ENCODE measurements at places on chromosomes 3 and 15.
A peak's percentile ranks its signal among the peaks of the same experiment; 100 is the strongest.

DNA sequence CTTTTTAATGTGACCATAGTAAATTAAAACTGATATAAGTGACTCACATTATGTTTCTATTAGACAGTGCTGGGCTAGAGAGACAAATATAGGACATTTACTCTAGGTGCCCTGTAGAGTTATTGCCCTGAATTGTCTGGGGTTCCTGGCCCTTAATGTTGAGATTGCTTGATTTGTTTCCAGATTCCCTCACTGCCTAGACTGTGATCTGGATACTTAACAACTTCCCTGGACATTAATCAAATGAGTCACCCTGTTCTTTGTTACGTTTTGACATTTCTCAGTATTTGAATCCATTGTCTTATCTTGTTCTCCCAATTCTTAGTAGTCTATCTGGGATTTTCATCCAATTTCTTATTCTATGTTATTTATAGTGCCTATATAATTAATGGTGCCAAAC lies 65.8 kb downstream of the DTWD1 start:
- DNase-seq = no peak

GRCh38 chr15:68791431-68792283 lies 29.0 kb downstream of the ANP32A start:
- DNase-seq = no peak

- DNase-seq = no peak
Observed at GRCh38 chr3:99918715-99919114, 101.1 kb downstream of the CMSS1 start.

- DNase-seq = no peak
Observed at GRCh38 chr15:52362497-52362896, 66.9 kb upstream of the MYO5C start.

DNA sequence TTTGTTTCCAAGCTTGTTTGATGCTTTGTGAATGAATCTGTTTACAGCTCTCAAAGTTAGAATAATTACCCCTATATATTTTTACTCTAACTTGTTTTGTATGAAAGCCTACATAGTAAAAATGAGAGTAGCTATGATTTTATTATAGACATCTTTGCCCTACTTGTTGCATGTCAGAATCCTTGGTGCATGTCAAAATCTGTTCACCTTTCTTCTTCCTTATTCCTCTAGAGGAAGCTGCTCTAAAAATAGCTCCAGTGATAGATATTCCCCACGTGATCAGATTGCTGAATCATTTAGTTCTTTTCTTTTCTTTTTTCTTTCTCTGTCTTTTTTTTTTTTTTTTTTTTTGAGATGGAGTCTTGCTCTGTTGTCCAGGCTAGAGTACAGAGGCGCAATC lies 39.8 kb downstream of the LRRC49 start:
- no peak for DNase-seq

GRCh38 chr15:81962482-81962881 lies 83.3 kb downstream of the MEX3B start:
- DNase-seq = no peak

DNA sequence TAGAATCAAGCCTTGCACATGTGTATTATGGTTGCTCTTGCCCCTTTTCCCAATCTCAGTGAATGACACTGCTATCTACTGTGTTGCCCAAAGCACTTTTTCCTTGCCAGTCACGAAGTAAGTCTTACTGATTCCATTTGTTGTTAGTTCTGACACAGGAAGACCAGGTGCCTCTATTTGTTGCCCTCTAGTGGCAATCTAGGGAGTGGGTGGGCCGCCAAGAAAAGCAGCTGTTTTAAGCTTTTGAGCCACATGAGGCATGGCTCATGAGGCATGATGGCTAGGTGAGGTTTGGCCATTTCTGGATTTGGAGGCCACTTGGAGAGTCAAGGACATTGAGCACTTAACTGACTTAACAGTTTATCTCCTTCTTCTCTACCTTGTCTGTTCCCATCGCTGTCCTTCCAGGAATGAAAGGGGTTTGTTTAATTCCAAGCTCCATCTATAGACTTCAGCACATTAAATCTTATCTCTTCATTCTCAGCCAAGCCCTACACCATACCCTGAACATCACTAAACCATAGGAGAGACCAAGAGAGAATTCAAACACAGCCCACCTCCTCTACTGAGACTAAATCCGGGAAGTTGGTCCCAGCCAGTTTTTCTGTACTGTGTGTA lies 103.1 kb downstream of the HCN4 start:
- DNase-seq = peak; percentile 12

DNA sequence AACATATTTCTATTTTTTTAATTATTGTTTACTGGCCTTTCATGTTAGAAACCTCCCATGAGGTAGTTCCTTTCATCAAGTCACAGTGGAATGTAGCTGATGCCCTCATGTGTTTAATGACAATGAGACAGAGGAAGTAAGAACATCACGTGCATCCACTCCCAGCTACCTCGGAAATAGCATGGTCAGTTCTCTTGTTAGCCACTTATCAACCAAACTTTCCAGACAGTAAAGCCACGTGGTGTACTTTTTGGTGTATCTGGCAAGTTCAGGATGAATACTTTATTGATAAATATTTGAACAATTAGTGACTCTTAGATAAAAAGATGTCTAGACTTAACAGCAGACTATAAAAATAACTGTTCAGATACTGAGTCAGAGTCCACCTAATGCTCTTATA lies 781.7 kb downstream of the MECOM start:
- DNase-seq = no peak

GRCh38 chr3:34881026-34881425 lies 758.3 kb upstream of the ARPP21 start:
- DNase-seq = no peak

DNA sequence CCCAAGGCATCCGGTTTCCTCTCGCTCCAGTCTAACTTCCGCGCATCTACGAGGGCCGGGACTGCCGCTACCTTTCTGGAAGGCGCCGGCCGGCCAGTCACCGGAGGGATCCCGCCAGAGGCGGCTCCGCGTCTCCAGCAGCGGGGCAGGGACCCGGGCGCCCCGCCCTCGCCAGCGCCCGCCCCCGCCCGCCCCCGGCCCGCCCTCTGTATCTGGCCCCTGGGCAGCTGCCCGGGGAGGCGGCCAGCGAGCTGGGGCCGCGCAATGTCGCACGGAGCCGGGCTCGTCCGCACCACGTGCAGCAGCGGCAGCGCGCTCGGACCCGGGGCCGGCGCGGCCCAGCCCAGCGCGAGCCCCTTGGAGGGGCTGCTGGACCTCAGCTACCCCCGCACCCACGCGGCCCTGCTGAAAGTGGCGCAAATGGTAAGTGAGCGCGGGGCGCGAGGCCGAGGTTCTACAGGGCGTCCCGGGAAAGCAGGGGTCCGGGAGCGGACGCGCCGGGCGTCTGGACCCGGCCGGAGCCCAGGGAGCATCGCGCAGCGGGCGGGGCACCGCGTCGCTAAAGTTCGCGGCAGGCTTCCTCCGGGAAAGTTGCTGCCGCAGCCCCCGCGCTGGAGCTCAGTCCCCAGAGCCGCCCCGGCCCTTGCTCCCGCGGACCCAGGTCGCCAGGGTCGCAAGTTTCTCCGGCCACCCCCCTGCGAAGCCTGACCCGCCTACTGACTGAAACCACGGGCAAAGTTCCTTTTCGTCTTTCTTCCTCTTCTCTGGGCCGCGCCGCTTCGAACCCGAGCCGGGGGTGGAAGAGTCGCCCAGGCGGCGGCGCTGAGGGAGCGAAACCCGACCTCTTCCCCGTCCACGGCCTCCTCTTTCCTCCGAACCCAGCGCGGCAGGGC lies at the start of gene CMTM7:
TSS of gene CMTM7 (plus strand) at position 211 of the 893 bp plus-strand sequence. CDS start at position 265, 54 bp downstream.
- no peak for DNase-seq

DNA sequence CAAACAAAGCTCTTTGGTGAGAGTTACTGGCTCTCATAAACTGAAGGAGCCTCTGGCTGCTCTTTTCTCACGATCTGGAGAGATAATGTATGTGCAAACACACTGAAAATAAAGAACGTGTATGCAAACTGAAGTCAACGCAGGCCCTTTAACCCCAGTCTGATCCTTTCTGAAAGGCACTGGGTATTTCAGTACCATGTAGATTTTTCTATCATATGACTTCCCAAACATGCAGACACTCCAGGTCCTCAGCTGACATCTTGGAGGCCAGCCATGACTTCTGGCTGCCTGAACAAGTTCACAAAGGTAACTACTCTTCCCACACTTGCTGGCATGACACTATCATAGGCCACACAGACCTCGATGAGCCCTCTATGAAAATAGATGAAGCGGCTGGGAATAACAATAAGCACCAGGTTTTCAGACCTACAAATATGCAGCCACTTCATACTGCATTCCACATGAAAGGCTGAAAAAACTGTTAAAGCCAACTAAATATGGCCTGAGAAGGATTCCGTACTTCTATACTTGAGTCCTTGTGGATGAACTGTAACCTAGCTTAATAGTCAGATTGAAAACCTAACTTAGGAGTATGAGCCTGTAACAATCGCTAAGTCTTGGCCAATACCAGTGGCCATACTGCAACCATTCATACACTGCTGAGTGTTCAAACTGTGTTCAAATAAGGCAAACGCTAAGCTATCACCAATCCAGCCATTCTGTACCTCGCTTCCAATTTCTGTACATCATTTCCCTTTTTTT lies 121.3 kb downstream of the THRB start:
- no peak for DNase-seq

DNA sequence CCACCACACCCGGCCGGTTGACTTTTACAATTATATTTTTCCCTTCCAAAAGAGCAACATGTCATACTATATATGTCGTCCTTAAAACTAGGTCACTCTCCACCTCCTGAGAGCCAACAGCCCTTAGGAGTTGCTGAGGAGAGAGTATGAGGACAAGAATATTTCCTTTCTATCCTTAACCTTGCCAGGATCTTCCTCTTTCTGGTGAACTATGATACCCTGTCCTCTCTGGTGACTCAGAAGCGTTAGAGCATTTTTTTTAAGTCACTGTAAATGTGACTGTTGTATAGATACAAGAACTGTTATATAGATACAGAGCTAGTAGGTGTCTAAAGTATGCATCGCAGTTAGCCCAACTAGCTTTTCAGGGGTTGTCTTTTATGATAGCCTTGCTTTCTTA lies 33.7 kb upstream of the MTHFS start:
- DNase-seq = no peak

DNA sequence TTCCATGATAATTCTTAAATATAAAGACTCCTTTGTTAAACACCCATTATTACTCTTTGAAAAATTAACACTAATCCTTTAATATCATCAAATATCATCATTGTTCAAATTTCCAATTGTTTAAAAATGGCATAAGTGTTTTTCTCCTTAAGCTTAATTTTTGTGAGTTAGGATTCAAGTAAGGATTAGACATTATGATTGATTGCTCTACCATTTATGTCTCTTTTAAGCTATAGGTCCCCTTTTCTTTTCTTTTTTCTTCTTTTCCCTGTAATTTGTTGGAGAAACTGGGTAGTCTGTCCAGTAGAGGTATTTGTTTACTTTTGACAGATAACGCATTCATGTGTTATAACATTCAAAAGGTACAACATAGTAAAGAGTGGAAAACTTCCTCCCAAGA lies 9.1 kb downstream of the ABHD2 start:
- no peak for DNase-seq

GRCh38 chr3:161745741-161746140 lies 249.1 kb downstream of the OTOL1 start:
- DNase-seq = no peak

DNA sequence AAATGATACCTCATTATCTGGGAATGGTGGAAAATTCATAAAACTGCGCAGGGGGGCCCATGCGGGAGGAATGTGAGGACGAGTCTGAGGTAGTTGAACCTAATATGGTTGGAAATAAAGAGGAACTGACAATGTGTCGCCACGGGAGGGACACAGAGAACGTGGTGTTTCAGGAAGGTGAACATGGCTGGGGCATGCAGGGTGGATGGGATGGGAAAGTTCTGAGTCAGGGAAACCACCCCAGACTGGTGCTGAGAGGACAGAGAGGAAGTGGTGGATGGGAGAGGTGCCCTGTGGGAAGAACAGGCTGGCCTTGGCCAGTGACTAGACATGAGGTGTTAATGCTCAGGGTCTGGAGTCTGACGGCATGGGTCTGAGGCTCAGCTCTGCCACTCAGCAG lies 137.1 kb upstream of the WNT5A start:
- DNase-seq = no peak

- DNase-seq = no peak
Observed at GRCh38 chr15:24224161-24224560, 451.4 kb upstream of the NPAP1 start.

DNA sequence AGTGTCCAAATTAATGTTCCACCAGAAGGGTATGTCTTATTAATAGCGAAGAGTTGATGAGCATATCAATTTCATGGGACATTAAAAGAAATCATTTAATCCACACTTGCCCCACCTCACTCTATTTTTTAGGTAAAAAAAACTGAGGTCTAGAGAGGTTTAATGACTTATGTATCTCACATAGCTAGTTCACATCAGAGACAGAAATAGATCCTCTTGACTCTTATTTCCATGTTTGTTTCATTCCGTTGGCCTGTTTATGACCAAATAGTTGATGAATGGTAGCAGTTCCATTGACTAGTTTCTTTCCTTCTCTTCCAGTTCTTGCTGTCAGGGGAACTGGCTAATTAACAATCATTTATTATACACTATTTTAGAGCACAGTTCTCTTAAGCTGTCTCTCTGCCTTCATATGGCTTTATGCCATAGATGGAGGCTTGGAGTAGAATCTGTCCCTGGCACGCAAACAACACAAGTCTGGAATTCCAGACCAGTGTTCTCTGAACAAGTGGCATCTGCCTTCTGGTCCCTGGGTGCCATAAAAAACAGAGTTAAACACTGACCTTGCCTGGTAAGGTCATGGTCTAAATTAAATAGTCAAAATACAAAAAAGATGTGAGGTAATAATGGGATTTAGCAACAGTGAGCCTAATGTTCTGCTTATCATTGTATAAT lies 220.0 kb upstream of the CGNL1 start:
- no peak for DNase-seq

DNA sequence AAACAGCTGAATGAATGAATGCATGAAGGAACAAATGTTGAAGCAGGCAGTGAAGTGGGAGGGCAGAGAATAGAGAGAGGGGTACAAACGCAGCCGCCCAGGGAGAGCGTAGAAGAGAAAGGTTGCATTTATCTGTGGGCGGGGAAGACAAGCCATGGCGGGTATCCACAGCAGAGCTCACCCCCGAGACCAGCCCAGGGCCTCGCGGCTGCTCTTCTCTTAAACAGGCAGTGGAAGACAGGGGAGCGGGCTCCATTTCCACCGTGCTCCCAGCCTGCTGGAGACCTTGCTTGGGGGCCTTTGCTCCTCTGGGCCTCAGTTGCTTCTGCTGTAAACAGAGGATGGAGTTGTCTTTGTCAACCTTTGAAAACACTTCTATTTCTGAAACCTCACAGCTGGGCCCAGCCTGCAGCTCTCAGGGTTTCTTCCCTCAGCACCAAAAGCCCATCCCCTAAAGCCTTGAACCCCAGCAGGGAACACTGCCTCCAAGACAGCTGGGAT lies 259.5 kb downstream of the UACA start:
- no peak for DNase-seq

DNA sequence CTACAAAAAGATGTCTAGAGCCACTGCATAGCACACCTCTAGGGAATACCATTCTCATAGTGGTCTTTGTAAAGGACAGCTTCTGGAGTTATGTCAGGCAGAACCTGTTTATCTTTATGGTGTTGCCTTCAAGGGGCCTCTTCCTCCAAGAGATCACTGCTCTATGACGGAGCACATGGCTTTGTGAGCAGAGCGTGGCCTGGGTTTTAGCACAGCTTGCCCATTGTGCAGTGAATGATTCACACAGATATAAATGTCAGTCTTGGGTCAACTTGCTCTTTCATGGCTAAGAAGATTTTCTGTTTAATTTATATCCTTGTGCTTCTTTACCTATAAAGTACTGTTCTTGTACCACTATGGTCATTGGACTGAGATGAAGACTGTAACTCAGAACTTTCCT lies 41.5 kb upstream of the RBMS3 start:
- DNase-seq = no peak

- no peak for DNase-seq
Observed at GRCh38 chr3:133588035-133588434, 14.5 kb downstream of the CDV3 start.

GRCh38 chr3:66692042-66692765 lies 191.4 kb upstream of the LRIG1 start:
- DNase-seq = no peak

Data from kidney epithelial cell (primary cell).